Thoracic aorta (tissue), 2 donors: ENCODE measurements at places on chromosomes 12 and 14. TPM values are rescaled to one million over a fixed set of nuclear protein-coding genes. Genes with fewer than 3 reads are reported as not detected.

Gene CEP128
- total RNA-seq, result 4.7 TPM

Gene FOXN4
- total RNA-seq, result not detected

Gene DPPA3
- total RNA-seq, result not detected

Gene AKAP6
- total RNA-seq, result 104 TPM

Gene TSPAN19
- not detected for total RNA-seq

Gene HOXC5
- 1.8 TPM for total RNA-seq

Gene MMAB
- total RNA-seq, result 18.7 TPM

GRCh38 chr12:70468741-70469140 lies 102.7 kb downstream of the KCNMB4 start:
- no peak overlapping the region for H3K4me3 ChIP-seq
- H3K27me3 ChIP-seq, result no peaks in the 10 kb centered on the region
- DNase-seq, result no peak

- no peak for DNase-seq
- no peaks in the 10 kb centered on the region for H3K4me1 ChIP-seq
- H3K36me3 ChIP-seq, result no peaks in the 10 kb centered on the region
- no peak overlapping the region for H3K4me3 ChIP-seq
Measured at GRCh38 chr12:131239384-131240094, 285.8 kb downstream of the ADGRD1 start.

DNA sequence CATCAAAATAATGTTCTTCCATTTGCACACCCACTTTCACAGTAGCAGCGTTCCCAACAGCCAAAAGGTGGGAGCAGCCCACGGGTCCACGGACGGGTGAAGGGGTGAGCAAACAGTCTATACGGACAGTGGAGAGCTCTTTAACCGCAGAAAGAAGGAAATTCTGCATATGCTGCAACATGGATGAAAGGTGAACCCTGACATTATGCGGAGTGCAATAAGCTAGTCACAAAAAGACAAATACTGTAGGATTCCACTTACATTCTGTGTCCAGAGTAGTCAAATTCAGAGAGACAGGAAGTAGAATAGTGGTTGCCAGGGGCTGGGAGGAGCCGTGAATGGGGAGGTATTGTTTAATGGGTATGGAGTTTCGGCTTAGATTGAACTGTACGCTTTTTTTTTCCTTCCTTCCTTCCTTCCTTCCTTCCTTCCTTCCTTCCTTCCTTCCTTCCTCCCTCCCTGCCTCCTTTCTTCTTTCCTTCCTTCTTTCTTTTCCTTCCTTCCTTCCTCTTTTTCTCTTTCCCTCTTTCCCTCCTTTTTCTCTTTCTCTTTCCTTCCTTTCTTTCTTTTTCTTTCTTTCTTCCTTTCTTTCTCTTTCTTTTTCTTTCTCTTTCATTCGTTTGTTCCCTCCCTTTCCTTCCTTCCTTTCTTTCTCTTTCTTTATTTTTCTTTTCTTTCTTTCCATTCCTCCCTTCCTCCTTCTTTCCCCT lies 15.8 kb upstream of the ANKRD9 start:
- no peaks in the 10 kb centered on the region for H3K27me3 ChIP-seq
- H3K27ac ChIP-seq, result peak overlapping the region; percentile 69
- DNase-seq, result no peak
- H3K36me3 ChIP-seq, result no peaks in the 10 kb centered on the region
- peak overlapping the region; percentile 76 for H3K4me3 ChIP-seq

GRCh38 chr12:8692573-8692972 lies 5.2 kb upstream of the RIMKLB start:
- H3K4me1 ChIP-seq, result peaks cover 44% of the 10 kb centered on the region
- H3K27ac ChIP-seq, result peak overlapping the region; percentile 69
- no peaks in the 10 kb centered on the region for H3K27me3 ChIP-seq

- DNase-seq, result no peak
- peaks cover 50% of the 10 kb centered on the region for H3K4me1 ChIP-seq
- H3K27me3 ChIP-seq, result no peaks in the 10 kb centered on the region
- H3K36me3 ChIP-seq, result no peaks in the 10 kb centered on the region
- H3K27ac ChIP-seq, result peak overlapping the region; percentile 94
- peak overlapping the region; percentile 54 for H3K4me3 ChIP-seq
Measured at GRCh38 chr14:104968153-104968527, 10.0 kb downstream of the AHNAK2 start.

GRCh38 chr14:92926931-92927330 lies 4.0 kb downstream of the CHGA start:
- H3K27me3 ChIP-seq, result no peaks in the 10 kb centered on the region
- no peaks in the 10 kb centered on the region for H3K36me3 ChIP-seq
- H3K4me1 ChIP-seq, result no peaks in the 10 kb centered on the region

- H3K27me3 ChIP-seq, result peaks cover 46% of the 10 kb centered on the region
- no peak overlapping the region for H3K4me3 ChIP-seq
- H3K27ac ChIP-seq, result no peak overlapping the region
- no peak for DNase-seq
- H3K36me3 ChIP-seq, result no peaks in the 10 kb centered on the region
Measured at GRCh38 chr12:53966385-53967133, 6.4 kb upstream of the HOXC11 start.

GRCh38 chr14:59424341-59425071 lies 40.7 kb downstream of the GPR135 start:
- no peaks in the 10 kb centered on the region for H3K27me3 ChIP-seq
- H3K27ac ChIP-seq, result peak overlapping the region; percentile 53
- H3K4me3 ChIP-seq, result no peak overlapping the region
- DNase-seq, result no peak
- no peaks in the 10 kb centered on the region for H3K36me3 ChIP-seq

- H3K4me1 ChIP-seq, result peaks cover 5% of the 10 kb centered on the region
- DNase-seq, result no peak
- H3K4me3 ChIP-seq, result no peak overlapping the region
- no peak overlapping the region for H3K27ac ChIP-seq
- no peaks in the 10 kb centered on the region for H3K27me3 ChIP-seq
Measured at GRCh38 chr12:109892165-109892715, 7.8 kb upstream of the TCHP start.

DNA sequence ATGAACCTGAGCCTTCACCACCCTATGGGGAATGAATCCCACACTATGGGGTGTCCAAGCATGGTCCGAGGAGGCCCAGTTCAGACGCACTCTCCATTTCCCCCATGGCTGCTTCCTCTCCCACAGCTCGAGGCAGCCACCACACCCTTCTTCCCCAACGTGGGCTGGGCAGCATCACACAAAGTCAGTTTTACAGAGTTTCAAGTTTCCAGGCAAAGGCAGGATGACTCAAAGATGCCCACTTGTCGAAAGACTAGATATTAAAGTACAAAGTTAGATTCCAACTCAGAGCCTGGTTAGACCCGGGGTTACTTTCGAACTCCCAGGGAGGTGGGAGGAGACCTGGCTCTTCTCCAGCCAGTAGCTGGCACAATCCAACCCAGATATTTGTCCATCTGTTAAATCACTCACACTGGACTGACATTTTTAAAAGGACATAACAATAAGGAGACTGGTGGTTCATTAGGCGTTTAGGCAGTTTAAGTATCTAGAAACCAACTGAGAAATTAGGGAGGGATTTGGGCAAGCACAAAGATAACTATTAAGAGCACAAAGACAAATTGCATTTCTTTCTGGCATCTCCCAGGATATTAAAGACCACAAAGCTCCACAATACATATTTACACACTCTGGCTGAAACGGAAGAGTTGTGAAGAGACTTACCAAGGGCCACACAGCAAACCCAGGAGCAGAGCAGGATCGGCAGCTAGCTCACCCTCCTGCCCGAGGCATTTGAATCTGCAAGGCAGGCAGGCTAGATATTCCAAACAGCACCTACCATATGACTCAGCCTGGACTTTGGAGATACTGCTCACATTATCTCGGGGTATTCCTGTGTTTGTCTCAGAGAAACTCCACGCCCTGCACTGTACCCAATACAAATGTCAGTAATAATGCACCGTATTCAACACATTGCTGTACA lies 34.8 kb downstream of the TMCC3 start:
- H3K4me1 ChIP-seq, result peaks cover 20% of the 10 kb centered on the region
- no peak overlapping the region for H3K4me3 ChIP-seq
- no peaks in the 10 kb centered on the region for H3K27me3 ChIP-seq
- no peaks in the 10 kb centered on the region for H3K36me3 ChIP-seq

DNA sequence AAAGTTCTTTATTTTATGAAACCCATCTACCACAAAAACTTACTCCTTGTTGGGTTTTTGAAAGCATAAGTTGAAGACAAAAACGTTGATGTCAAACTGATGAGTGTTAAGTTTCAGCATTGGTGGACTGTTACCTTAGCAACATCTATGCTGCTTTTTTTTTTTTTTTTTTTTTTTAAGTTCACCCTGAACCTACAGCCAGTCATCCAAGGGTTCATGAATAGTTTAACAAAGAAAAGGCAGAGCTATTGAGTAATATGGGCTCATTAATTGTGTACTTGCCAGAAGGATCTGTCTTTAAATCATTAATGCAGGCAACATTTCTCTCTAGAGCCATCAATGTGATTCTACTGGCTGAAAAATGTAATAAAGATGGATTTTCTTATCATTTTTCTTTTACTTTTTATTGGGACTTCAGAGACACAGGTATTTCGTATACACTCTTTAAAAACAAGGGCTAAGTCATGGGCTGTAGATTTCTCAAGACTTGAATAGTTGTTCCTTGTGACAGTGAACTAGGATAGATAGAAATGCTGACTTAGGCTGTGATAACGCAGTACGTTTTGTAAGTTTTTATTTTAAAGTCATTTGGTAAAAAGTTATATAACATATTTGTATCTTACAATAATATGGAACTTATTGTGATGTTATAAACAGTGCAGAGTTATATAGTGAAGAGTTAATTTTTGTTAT lies at the start of gene PTPRQ:
Gene PTPRQ (plus strand): TSS at position 262 of the 693 bp plus-strand sequence. CDS start 111 bp downstream, at position 373.
- H3K27me3 ChIP-seq, result no peaks in the 10 kb centered on the region
- H3K4me3 ChIP-seq, result no peak within 1 kb of the TSS
- peaks cover 16% of the 10 kb centered on the region for H3K4me1 ChIP-seq
- H3K27ac ChIP-seq, result no peak within 1 kb of the TSS
- no peaks in the 10 kb centered on the region for H3K36me3 ChIP-seq

- DNase-seq, result no peak
- H3K4me1 ChIP-seq, result no peaks in the 10 kb centered on the region
- H3K27ac ChIP-seq, result no peak overlapping the region
- H3K4me3 ChIP-seq, result no peak overlapping the region
Measured at GRCh38 chr14:28494196-28494595, 272.4 kb upstream of the FOXG1 start.
